ENCODE measurements at places on chromosomes 12 and 14.

GRCh38 chr12:116880817-116881324, 370 bp downstream of the HRK start:
- DNase-seq = no peak

GRCh38 chr12:66804563-66804974, 125.7 kb upstream of the GRIP1 start:
- peak; percentile 46 for DNase-seq

- DNase-seq = no peak
Observed at GRCh38 chr12:93115198-93115601, 186.1 kb upstream of the EEA1 start.

DNA sequence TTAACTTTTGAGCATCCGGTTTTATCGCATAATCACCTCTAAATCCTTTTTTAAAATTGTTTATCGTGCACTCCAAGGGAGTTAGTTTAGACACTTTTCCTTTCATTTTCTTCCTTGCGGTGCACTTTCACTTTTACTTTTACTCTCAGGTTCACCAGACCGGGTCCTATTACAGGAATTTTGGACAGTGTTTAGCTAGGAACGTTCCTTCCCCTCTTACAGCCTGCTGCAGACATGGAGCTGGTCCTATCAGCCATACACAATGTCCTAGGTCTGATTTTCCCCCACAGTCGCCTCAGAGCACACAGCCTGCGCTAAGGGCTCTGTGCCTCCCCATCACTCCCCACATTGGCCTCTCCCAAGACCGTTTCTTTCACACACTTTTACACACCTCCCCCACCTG, 103.9 kb downstream of the ALG10 start:
- no peak for DNase-seq

All from SHP77 treated with DMSO at 0.1 percent for 48 hours (cell line).